ENCODE measurements at places on chromosomes 5 and 9.

DNA sequence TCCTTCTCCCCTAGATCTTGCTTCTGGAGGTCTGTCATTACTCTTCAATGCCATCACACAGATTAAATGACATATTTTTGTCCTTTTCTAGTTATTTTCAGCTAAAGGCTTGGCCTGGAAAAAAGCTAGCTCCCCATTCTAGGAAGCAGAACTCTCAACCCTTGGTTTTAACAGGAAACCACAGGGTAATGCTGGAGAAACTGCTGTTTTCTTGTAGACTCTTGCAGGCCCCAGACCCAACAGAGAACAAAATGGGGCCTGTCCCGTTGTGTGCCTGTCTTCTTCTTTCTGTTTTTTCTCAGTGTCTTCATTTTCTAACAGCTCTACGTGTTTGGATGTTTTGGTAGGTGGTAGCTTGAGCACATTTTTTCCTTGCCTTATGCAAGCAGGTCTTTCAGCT lies 21.5 kb downstream of the DCANP1 start:
- DNase-seq: no peak

- no peak for DNase-seq
Measured at GRCh38 chr5:89930591-89931392, 478.8 kb downstream of the CETN3 start.

GRCh38 chr9:112719241-112719691 lies 1.3 kb upstream of the INIP start:
- no peak for DNase-seq

- DNase-seq: no peak
Measured at GRCh38 chr5:68918306-68918705, 175.5 kb upstream of the SLC30A5 start.

DNA sequence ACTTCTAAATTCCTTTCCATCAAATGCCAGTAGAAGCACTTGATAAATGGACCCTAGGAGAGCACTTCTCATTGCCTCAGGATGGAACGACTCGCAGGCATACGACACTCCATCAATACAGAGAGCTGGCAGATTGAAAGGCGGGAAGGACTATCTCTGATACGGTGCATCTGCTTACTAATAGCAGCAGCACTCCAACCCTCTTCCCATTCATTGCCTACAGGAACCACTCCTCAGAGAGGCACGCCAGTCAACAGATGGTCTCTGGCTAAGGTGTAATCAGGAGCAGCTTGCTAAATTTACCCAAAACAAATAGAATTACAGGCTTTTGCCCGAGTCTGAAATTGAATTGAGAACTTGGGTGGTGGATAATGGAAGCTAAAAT lies 168.1 kb downstream of the EFNA5 start:
- no peak for DNase-seq

GRCh38 chr9:93204470-93205043 lies 20.6 kb downstream of the WNK2 start:
- no peak for DNase-seq

DNA sequence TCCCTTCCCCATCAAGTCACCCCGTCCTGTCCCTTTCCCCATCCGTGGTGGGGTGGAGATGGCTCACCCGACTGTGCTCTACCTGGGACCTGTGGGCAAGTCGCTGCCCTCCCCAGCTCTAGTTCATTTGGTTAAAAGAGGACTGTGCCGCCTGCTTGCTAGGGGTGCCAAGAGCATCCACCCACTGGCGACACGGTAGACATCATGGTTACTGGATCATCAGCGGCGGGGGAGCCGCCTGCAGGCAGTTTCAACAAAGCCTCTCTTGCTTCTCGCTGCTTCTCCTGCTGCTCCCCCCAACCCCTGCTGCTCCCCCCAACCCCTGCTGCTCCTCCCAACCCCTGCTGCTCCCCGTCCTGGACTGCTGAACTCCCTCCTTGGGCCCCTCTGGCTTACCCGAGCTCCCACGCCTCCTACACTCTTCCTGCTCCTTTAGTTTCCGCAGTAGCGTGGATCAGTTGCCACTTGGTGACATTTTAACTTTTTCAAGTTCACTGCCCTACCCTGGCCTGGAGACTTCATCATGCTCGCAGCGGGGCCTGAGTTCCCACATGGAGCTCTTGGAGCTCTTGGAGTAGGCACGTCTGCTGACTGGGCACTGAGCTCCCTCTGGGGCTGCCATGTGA lies 22.0 kb upstream of the SCGB3A1 start:
- no peak for DNase-seq

- no peak for DNase-seq
Measured at GRCh38 chr9:7967093-7967827, 167.7 kb upstream of the DMAC1 start.
